ENCODE measurements at places on chromosomes 6 and 20.

GRCh38 chr6:85394853-85395538 lies 54.9 kb upstream of the NT5E start:
- no peaks in the 10 kb centered on the region for H3K27me3 ChIP-seq
- H3K4me3 ChIP-seq = no peak overlapping the region
- H3K36me3 ChIP-seq = no peaks in the 10 kb centered on the region
- H3K27ac ChIP-seq = no peak overlapping the region
- H3K4me1 ChIP-seq = no peaks in the 10 kb centered on the region

- H3K36me3 ChIP-seq = no peaks in the 10 kb centered on the region
- no peak for DNase-seq
- no peaks in the 10 kb centered on the region for H3K27me3 ChIP-seq
- H3K4me1 ChIP-seq = peaks cover 23% of the 10 kb centered on the region
Observed at GRCh38 chr6:33595001-33595846, 15.1 kb upstream of the BAK1 start.

DNA sequence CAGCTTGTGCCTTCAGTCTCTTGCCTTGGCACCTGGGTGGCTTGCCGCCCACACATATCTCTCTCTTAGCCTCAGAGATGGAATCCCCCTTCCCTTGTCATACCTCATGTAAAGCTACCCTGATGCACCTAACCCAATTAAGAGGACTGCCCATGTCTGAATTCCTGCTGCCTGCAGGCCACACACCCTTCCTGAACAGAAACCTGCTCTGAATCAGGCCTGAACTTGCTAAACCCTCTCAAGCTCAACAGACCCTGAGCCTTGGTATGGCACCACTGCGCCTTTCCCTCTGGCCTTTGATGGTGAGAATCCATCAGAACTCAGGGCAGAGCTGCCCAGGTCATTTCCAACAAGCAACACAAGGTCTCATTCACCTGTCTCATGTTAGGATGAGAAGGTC lies 5.2 kb downstream of the RAET1G start:
- no peak overlapping the region for H3K4me3 ChIP-seq
- no peak overlapping the region for H3K27ac ChIP-seq
- no peaks in the 10 kb centered on the region for H3K36me3 ChIP-seq
- DNase-seq = no peak

DNA sequence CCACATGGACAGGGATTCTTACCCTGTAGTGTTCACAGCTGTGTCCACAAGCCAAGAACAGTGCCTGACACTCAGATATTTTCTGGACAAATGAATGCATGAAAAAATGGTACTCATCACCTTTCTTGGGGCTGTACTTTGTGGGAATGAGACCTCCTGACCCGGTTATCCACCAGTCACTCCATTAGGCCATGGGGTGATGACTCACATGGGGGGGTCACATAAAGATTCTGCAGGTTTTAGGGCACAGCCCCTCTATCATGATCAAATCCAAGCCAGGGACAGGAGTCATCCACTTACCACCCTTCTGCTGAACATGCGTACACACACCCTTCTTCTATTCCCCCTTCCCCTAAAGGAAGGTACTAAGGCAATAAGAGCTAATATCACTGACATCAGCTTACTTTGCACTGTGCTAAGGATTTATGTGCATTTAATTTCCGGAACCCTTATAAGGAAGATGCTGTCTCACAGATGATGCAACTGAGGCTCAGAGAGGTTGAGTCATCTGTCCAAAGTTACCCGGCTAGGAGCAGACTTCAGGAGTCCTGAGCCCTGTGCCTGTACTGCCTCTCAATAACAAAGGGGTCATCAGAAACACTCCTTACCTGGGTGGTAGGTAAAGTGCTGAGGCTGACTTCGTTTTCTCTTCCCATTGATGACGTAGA lies 107.8 kb downstream of the NFATC2 start:
- no peak overlapping the region for H3K4me3 ChIP-seq
- H3K27me3 ChIP-seq = no peaks in the 10 kb centered on the region

DNA sequence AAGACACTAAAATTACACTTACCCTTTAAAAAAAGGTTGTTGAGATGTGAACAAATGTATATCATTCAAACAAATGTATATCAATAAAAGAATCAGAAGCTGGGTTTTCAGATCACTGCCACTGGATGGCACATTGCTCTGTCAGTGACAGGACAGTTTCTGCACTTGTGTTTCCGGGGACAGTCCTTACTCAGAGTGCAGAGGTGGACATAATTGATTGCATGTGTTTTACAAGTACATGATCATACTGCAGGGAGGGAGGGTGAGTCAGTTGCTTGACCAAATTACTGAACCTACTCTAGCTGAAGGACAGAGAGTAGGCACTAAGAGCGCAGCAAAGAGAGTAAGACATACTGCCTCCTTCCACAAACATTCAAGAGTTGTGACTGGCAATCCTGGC lies 302.3 kb downstream of the TENT5A start:
- DNase-seq = no peak
- H3K4me1 ChIP-seq = no peaks in the 10 kb centered on the region
- no peak overlapping the region for H3K4me3 ChIP-seq
- no peaks in the 10 kb centered on the region for H3K36me3 ChIP-seq
- H3K27ac ChIP-seq = no peak overlapping the region

DNA sequence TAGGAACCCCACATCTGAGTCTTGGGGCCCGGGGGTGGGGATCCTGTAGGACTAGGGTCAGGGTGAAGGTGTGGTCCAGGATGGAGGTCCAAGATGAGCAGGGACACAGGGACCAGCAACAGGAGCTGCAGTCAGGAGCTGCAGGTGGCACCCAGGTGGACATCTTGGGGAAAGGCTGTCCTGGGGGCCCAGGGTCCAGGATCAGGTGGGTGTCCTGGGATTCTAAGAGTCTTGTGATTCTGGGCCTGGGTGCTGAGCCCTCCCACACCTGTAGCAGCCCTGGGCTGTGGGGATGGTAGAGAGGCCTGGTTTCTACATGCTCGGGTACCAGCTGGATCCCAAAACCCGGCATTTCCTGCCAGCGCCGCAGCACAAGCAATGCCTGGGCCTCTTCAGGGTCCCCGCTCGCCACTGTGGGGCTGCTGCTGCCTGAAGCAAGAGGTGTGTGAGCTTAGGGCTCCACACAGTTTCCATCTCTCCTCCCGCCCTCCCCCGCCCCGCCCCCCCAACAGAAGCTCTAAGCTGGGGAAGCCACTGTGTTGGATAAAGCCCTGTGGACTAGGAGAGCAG lies 20.7 kb downstream of the ERGIC3 start:
- peaks cover 2% of the 10 kb centered on the region for H3K36me3 ChIP-seq
- DNase-seq = peak; percentile 79
- H3K27me3 ChIP-seq = no peaks in the 10 kb centered on the region

- H3K4me3 ChIP-seq = no peak overlapping the region
- H3K27ac ChIP-seq = no peak overlapping the region
- no peaks in the 10 kb centered on the region for H3K4me1 ChIP-seq
- no peaks in the 10 kb centered on the region for H3K27me3 ChIP-seq
- H3K36me3 ChIP-seq = no peaks in the 10 kb centered on the region
Observed at GRCh38 chr20:21238818-21239536, 64.2 kb upstream of the XRN2 start.

GRCh38 chr6:161836643-161837448 lies 563.0 kb upstream of the AGPAT4 start:
- H3K4me1 ChIP-seq = no peaks in the 10 kb centered on the region
- no peaks in the 10 kb centered on the region for H3K27me3 ChIP-seq
- DNase-seq = no peak
- no peak overlapping the region for H3K4me3 ChIP-seq
- H3K27ac ChIP-seq = no peak overlapping the region
- H3K36me3 ChIP-seq = no peaks in the 10 kb centered on the region

DNA sequence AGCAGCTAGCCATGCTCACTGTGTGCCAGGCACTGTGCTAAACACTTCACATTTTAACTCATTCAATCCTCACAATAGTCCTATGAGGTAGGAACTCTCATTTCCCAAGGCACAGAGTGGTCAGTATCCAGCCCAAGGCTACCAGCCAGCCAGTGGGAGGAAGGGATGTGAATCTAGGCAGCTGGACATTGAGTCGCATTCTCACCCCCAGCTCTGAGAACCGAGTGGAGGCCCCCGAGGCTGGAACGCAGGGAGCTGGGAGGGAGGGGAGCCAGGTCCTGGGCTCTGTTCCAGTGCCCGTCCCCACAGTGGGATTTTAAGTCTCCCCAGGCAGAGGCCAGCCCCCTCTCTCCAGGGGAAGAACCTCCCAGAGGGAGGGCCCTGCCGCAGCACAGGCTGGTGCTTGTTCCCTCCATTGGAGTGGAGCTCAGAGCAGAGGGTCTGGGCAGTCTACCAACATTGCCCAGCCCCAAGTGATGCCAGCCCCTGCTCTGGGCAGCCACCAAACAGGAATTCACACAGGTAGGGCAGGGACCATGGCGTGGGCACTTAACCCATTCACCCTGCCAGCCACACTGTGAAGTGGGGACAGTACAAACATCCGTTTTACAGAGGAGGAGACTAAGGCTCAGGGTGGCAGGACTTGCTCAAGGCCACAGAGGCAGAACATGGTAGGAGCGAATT lies 131.3 kb downstream of the CEBPB start:
- DNase-seq = peak; percentile 85
- peak overlapping the region; percentile 86 for H3K27ac ChIP-seq
- no peak overlapping the region for H3K4me3 ChIP-seq
- no peaks in the 10 kb centered on the region for H3K36me3 ChIP-seq

DNA sequence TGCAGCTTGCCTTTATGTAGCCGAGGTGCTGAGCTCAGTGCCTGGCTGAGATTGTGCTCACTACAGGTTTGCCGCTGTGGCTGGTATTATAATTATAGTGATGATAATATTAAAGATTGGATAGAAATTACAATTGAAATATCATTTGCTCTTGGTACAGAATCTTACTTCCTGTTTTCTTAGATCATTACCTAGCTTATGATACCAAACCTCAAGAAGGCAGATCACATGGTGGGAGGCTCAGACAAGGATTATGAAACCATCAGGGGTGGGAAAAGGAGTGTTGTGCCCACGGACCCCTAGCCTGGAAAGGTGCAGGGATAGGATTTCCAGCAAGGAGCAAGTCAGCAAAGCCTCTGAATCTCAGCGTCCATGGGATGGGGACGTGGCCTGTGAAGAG lies 70.6 kb downstream of the IGF2R start:
- DNase-seq = no peak
- no peak overlapping the region for H3K27ac ChIP-seq
- H3K27me3 ChIP-seq = no peaks in the 10 kb centered on the region
- peaks cover 42% of the 10 kb centered on the region for H3K36me3 ChIP-seq
- no peak overlapping the region for H3K4me3 ChIP-seq
- peaks cover 56% of the 10 kb centered on the region for H3K4me1 ChIP-seq

GRCh38 chr6:15081447-15081846 lies 164.4 kb upstream of the JARID2 start:
- no peaks in the 10 kb centered on the region for H3K36me3 ChIP-seq
- H3K27me3 ChIP-seq = no peaks in the 10 kb centered on the region
- H3K27ac ChIP-seq = no peak overlapping the region
- no peaks in the 10 kb centered on the region for H3K4me1 ChIP-seq
- DNase-seq = no peak
- H3K4me3 ChIP-seq = no peak overlapping the region

GRCh38 chr6:11224966-11225463 lies 7.5 kb downstream of the NEDD9 start:
- no peaks in the 10 kb centered on the region for H3K36me3 ChIP-seq
- H3K27ac ChIP-seq = peak overlapping the region; percentile 4
- no peak for DNase-seq
- H3K4me1 ChIP-seq = peaks cover 28% of the 10 kb centered on the region

- no peaks in the 10 kb centered on the region for H3K27me3 ChIP-seq
- peaks cover 5% of the 10 kb centered on the region for H3K4me1 ChIP-seq
- H3K27ac ChIP-seq = no peak overlapping the region
- no peak overlapping the region for H3K4me3 ChIP-seq
- H3K36me3 ChIP-seq = no peaks in the 10 kb centered on the region
Observed at GRCh38 chr20:13296070-13296469, 75.0 kb downstream of the ISM1 start.

GRCh38 chr6:108476847-108477430 lies 83.8 kb upstream of the FOXO3 start:
- DNase-seq = no peak
- H3K27ac ChIP-seq = no peak overlapping the region
- H3K4me3 ChIP-seq = no peak overlapping the region
- H3K4me1 ChIP-seq = no peaks in the 10 kb centered on the region
- no peaks in the 10 kb centered on the region for H3K27me3 ChIP-seq

DNA sequence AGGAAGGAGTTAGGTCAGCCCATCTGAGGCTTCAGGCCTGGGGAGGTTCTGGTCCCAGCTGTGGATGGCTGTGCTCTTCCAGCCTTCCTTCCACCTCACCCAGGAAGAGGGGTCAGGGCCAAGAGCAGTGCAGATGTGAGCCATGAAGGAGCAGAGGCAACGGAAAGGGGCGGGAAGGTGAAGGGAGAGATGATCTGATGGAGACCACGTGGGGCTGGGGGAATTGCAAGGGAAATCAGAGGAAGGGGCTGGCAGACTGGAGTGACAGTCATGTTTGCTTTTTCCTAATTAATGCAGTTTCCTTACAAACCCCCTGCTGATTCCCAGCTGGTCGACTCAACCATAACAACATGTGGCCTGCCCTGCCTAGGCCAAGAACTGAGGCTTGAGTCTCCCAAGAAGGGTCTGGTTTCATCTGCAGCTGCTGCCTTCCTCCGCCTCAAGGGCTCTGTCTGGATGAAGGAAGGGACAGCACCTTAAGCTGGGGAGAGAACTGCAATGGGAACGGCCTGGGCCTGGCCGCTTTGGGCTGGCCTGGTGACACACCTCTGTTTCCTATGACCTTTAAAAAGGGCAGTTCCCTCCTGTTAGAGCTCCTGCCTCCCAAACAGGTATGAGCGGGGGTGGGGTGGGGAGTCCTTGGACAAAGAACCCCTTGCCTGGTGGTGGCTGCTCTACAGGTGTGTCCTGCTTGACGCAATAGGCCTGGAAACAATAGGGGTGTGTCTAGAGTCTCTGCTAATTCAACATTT lies 7.8 kb upstream of the MRPS18A start:
- H3K36me3 ChIP-seq = no peaks in the 10 kb centered on the region
- DNase-seq = no peak
- H3K4me3 ChIP-seq = no peak overlapping the region
- peaks cover 10% of the 10 kb centered on the region for H3K4me1 ChIP-seq
- H3K27me3 ChIP-seq = no peaks in the 10 kb centered on the region

DNA sequence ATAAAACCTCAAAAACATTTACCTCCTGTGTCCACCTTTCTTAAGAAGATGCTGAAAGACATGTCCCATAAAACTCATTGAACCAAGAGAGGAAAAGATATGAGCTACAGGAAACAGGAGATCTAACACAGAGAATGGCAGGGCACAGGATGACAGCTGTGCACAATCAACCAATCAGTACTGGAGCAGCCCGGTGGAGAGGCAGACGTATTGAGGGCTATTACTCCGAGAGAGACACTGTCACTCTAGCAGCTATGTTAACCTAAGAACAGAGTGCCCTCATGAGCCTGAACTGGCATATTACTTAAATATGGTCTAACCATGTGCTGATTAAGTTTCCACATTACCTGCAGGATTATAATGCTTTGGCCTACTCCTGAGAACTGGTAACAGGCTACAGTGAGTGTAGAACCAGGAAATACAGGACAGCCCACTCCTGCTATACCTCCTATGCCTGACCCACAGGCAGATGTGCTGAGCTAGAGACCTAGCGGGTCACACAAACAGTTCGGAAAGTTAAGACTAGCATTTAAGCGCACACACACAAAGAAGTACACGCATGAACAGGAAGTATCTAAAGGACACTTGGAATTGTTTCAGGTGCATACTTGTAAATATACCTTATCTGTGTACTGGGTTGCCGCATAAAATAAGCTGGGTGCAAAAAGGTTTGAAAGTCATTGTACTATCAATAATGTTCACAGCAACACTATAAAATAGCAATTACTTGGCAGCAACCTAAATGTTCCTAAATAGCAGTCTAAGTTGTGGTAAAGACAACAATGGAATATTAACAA lies 199.3 kb upstream of the SHLD1 start:
- no peak overlapping the region for H3K4me3 ChIP-seq
- H3K4me1 ChIP-seq = no peaks in the 10 kb centered on the region
- H3K27me3 ChIP-seq = no peaks in the 10 kb centered on the region
